ENCODE measurements at places on chromosomes 5 and 9.

DNA sequence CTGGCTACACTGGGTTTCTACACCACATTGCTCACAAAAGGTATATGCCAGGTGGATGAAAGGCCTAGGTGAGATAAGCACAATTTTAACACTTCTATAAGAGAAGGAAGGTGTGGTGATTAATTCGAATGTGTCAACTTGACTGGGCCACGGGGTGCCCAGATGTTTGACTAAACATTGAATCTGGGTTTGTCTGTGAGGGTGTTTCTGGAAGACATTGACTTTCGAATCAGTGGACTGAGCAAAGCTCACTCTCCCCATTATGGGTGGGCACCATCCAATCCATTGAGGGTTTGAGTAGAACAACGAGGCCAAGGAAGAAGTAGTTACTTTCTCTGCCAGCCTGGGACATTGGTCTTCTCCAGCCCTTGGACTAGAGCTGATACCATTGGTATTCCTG lies 78.2 kb upstream of the COL5A1 start:
- H3K4me1 ChIP-seq, result no peaks in the 10 kb centered on the region
- H3K27ac ChIP-seq, result no peak overlapping the region
- DNase-seq, result no peak
- no peak overlapping the region for H3K4me3 ChIP-seq
- H3K27me3 ChIP-seq, result no peaks in the 10 kb centered on the region

GRCh38 chr5:179613460-179614071 lies 9.9 kb downstream of the HNRNPH1 start:
- H3K4me1 ChIP-seq, result peaks cover 43% of the 10 kb centered on the region
- H3K4me3 ChIP-seq, result no peak overlapping the region
- H3K36me3 ChIP-seq, result peaks cover 57% of the 10 kb centered on the region
- DNase-seq, result no peak

- no peak for DNase-seq
- no peaks in the 10 kb centered on the region for H3K36me3 ChIP-seq
- H3K27ac ChIP-seq, result no peak overlapping the region
- H3K4me3 ChIP-seq, result no peak overlapping the region
- H3K27me3 ChIP-seq, result no peaks in the 10 kb centered on the region
Observed at GRCh38 chr5:9661316-9662015, 31.3 kb upstream of the TAS2R1 start.

DNA sequence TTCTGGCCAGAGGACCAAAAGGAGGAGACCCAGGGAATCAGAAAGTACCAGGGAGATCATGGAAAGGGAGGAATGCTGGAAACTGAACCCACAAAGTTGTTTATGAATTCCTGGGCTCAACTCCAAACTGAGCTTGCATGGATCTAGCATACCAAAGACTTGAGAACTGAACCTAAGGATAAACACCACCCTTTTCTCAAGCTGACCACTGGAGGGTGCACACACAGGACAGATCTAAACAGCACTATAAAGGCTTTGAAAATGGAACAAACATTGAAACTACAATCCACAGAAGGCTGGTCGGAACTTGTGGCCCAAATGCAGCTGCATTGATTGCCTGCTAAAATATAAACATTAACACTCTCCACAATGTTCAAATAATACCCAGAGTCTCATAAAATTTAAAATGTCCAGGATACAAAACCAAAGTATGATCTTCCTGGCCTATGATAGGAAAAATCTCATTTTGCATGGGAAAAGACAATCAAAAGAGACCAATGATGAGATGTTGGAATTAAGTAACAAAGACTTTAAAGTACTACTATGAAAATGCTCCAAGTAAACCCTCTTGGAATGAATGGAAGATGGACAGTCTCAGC lies 15.6 kb upstream of the IRF1 start:
- no peaks in the 10 kb centered on the region for H3K27me3 ChIP-seq
- peaks cover 2% of the 10 kb centered on the region for H3K4me1 ChIP-seq
- no peak for DNase-seq
- H3K4me3 ChIP-seq, result no peak overlapping the region

- peak overlapping the region; percentile 82 for H3K27ac ChIP-seq
- peaks cover 69% of the 10 kb centered on the region for H3K4me1 ChIP-seq
- H3K4me3 ChIP-seq, result peak overlapping the region; percentile 50
- peaks cover 5% of the 10 kb centered on the region for H3K36me3 ChIP-seq
- no peak for DNase-seq
Observed at GRCh38 chr9:130663258-130663976, 977 bp upstream of the PRDM12 start.

DNA sequence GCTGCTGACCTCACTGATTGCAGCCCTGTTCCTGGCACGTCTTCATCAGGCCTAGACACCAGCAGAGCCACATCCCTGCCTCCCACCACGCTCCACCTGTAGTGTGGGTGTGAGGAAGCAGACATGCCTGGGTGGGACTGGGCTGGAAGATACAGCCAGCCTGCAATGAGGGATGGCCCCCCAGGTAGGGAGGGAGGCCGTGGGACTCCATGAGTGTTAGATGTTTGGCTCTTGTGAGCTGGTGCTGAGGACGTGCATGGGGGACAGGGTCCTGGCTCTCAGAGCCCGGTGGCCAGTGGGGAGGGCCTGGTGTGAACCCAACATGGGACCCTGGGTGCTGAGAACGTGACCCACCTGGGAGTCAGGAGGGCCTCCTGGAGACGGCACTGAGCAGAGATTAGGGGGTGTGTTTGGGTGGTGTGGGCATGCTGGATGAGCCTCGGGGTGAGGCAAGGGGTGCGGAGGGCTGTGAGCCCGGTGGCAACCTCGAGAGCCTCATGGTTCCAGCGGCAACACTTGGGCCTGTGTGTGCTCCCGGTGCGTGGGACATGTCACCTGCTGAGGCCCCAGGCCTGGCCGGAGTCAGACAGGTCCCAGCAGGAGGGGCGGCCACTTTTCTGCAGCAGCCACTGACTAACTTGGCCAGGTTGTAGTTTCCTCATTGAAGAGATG lies 87.6 kb downstream of the PHF2 start:
- no peak overlapping the region for H3K4me3 ChIP-seq
- H3K27ac ChIP-seq, result no peak overlapping the region

DNA sequence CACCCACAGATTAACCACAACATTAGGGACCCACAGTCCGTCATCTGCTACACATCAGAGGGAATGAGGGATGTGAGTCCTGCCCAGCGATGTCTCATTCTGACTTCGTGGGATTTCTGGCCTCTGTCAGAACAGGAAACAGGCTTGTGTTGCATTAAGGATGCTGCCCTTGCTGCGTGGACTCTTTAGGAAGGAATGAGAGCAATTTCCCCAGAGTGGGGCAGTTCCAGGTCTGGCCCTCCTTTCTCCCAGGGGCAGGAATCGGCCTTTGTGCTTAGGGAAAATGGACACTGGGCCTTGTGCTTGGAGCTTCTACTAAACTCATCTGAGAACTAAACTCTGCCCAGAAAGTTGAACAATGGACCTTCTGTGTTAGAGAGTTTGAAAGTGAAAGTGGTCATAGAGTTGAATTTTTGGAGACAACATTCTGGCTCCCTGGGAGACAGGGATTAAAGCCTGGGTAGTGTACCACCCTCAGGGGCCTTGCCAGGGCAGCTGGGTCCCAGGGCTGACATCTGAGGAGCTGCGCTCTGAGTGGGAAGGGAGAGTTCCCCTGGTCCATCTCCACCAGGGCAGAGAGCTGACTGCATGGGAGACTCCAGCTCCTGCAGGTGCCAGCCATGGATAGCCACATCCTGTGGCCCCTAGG lies 37.8 kb upstream of the S1PR3 start:
- no peak overlapping the region for H3K4me3 ChIP-seq
- H3K4me1 ChIP-seq, result peaks cover 8% of the 10 kb centered on the region
- H3K27ac ChIP-seq, result no peak overlapping the region
- peaks cover 74% of the 10 kb centered on the region for H3K27me3 ChIP-seq
- DNase-seq, result no peak

GRCh38 chr5:173612948-173613347 lies 3.5 kb downstream of the BOD1 start:
- peaks cover 38% of the 10 kb centered on the region for H3K4me1 ChIP-seq
- peaks cover 20% of the 10 kb centered on the region for H3K36me3 ChIP-seq
- no peak for DNase-seq
- H3K27ac ChIP-seq, result no peak overlapping the region

GRCh38 chr5:142966121-142966420 lies 195.9 kb downstream of the ARHGAP26 start:
- H3K27ac ChIP-seq, result no peak overlapping the region
- H3K4me1 ChIP-seq, result peaks cover 9% of the 10 kb centered on the region
- H3K27me3 ChIP-seq, result no peaks in the 10 kb centered on the region
- H3K36me3 ChIP-seq, result no peaks in the 10 kb centered on the region
- no peak for DNase-seq
- no peak overlapping the region for H3K4me3 ChIP-seq

DNA sequence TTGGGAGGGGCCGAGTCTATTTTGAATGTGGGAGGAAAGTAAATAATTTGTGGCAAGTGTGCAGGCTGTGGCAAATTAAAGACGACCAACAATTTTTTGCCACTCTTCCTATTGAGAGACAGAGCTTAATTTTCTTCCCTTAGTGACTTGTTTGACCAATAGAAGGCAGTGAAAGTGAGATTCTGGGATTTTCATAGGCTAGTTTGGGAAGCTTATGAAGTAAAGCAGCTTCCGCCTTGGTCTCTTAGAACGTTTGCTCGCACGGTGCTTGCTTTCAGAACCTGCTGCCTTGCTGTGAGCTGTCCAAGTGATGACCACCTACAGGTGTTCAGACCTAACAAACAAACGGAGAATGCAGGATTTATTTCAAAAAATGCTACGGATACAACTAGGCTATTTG lies 6.7 kb upstream of the OR1N2 start:
- no peaks in the 10 kb centered on the region for H3K36me3 ChIP-seq
- H3K27ac ChIP-seq, result no peak overlapping the region
- peaks cover 40% of the 10 kb centered on the region for H3K27me3 ChIP-seq
- H3K4me3 ChIP-seq, result no peak overlapping the region
- no peaks in the 10 kb centered on the region for H3K4me1 ChIP-seq
- no peak for DNase-seq

- H3K36me3 ChIP-seq, result no peaks in the 10 kb centered on the region
- H3K27me3 ChIP-seq, result peaks cover 7% of the 10 kb centered on the region
- H3K27ac ChIP-seq, result no peak overlapping the region
- no peak overlapping the region for H3K4me3 ChIP-seq
- no peak for DNase-seq
Observed at GRCh38 chr5:137082951-137083350, 416.2 kb downstream of the SPOCK1 start.

DNA sequence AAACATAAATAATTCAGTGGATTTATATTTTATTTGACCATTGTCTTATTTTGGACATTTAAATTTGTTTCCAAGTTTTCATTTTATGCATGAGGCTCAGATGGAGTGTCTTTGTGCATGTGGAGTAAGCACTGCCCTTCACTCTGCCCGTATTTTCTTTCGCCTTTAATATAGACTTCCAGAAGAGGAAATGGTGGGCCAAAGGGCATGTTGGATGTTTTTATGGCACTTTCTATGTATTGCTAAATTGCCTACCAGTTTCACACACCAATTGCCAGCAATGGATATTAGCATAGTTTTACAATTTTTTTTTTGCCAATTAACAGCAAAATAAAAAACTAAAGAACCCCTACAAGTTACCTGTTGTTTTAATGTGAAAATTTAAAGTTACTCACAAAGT lies 38.4 kb downstream of the ZSWIM6 start:
- H3K27me3 ChIP-seq, result no peaks in the 10 kb centered on the region
- H3K4me1 ChIP-seq, result peaks cover 33% of the 10 kb centered on the region
- peaks cover 3% of the 10 kb centered on the region for H3K36me3 ChIP-seq
- H3K27ac ChIP-seq, result no peak overlapping the region
- no peak overlapping the region for H3K4me3 ChIP-seq

DNA sequence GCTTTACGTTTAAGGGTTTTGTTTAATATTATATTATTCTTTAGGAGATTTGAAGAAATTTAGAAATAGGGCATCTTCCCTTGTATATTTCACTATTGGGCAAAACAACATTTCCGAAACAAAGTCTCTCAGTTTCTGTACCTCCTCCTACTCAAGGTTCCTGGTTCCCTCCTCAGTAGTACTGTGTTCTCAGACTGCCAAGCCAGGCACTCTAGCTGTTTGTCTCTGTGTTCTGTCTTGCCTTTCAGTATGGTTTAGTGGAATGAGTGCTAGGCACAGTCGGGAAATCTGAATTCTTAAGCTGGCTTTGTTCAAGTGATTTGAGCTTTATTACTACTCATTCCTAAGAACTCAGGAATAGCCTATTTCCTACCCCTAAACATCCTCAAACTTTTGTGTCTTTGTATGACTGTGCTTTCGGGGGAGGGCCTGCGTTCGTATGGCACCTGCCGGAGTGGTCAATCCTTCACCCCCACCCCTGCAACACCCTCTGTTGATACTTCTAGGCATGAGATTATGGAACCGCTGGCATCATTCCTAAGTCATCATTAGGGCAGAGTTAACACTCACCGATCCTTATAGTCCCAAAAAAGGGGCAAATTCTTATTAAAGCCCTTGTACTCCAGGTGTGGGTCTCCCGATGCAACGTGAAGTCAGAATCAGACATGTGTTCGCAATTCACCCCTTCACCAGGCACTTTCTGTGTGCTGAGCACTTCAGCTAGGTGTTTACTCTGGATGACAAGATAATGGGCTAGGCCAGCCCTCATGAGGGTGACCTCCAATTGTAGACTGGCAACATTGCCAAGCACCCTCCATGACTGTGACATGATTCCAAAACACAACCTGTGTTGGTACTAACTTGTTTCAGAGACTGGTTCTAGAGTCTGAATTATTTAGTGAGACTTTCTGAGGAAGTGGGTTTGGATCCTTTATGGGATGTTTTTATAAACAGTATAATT lies 24.5 kb downstream of the SNX18 start:
- peaks cover 18% of the 10 kb centered on the region for H3K36me3 ChIP-seq
- no peak for DNase-seq
- H3K4me1 ChIP-seq, result peaks cover 26% of the 10 kb centered on the region
- no peaks in the 10 kb centered on the region for H3K27me3 ChIP-seq
- no peak overlapping the region for H3K4me3 ChIP-seq

- no peaks in the 10 kb centered on the region for H3K27me3 ChIP-seq
- H3K4me3 ChIP-seq, result no peak overlapping the region
Observed at GRCh38 chr5:111553868-111554267, 41.5 kb upstream of the STARD4 start.

GRCh38 chr5:157471709-157472108 lies 11.7 kb downstream of the NIPAL4 start:
- no peaks in the 10 kb centered on the region for H3K27me3 ChIP-seq
- DNase-seq, result no peak
- H3K4me1 ChIP-seq, result peaks cover 63% of the 10 kb centered on the region
- no peak overlapping the region for H3K4me3 ChIP-seq

DNA sequence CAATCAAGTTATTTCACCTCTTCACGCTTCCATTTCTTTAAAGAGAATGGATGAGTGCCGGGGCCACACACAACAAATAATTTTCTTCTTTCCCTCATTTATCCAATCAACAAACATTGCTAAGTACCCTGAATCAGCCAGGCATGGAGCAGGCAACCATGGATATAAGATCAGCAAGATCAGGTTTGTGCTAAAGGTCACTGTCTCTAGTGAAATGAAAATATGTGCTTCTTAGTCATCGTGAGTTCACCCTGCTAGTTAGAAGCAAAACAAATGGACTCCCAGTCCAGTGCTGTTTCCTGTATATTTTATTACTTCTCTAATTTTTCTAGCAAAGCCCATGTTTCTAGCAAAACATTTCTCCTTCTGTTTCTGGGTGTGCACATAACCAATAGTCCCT lies 629.2 kb downstream of the BNC2 start:
- no peak for DNase-seq
- no peaks in the 10 kb centered on the region for H3K36me3 ChIP-seq
- H3K4me3 ChIP-seq, result no peak overlapping the region
- no peaks in the 10 kb centered on the region for H3K4me1 ChIP-seq
- no peak overlapping the region for H3K27ac ChIP-seq

- H3K27ac ChIP-seq, result no peak overlapping the region
- no peak for DNase-seq
- no peak overlapping the region for H3K4me3 ChIP-seq
- no peaks in the 10 kb centered on the region for H3K27me3 ChIP-seq
- H3K4me1 ChIP-seq, result no peaks in the 10 kb centered on the region
- H3K36me3 ChIP-seq, result no peaks in the 10 kb centered on the region
Observed at GRCh38 chr9:106872641-106873040, 9.7 kb downstream of the ZNF462 start.

Measured in stimulated activated naive B cell treated with anti-CD40 and anti-IgM and Interleukin-4, amounts not matched to agents 10 μg/mL and 1 μg/mL and 100 μg/mL, for 72 hours (primary cell).